Muscle of arm (tissue), 14 donors: ENCODE measurements at places on chromosomes 6 and 20. TPM values are rescaled to one million over a fixed set of nuclear protein-coding genes. Genes with fewer than 3 reads are reported as not detected.
A peak's percentile ranks its signal among the peaks of the same experiment; 100 is the strongest.

GRCh38 chr20:24332956-24333355 lies 136.5 kb upstream of the SYNDIG1 start:
- no peak for DNase-seq

DNA sequence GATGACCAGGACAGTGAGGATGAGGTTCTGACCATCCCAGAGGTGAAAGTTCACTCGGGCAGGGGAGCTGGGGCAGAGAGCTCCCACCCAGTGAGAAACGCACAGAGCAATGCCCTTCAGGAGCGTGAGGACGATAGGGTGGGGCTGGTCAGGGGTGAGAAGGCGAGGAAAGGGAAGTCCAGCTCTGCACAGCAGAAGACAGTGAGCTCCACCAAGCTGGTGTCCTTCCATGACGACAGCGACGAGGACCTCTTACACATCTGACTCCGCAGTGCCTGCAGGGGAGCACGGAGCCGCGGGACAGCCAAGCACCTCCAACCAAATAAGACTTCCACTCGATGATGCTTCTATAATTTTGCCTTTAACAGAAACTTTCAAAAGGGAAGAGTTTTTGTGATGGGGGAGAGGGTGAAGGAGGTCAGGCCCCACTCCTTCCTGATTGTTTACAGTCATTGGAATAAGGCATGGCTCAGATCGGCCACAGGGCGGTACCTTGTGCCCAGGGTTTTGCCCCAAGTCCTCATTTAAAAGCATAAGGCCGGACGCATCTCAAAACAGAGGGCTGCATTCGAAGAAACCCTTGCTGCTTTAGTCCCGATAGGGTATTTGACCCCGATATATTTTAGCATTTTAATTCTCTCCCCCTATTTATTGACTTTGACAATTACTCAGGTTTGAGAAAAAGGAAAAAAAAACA lies 16.6 kb upstream of the SLC22A1 start:
- DNase-seq = no peak

DNA sequence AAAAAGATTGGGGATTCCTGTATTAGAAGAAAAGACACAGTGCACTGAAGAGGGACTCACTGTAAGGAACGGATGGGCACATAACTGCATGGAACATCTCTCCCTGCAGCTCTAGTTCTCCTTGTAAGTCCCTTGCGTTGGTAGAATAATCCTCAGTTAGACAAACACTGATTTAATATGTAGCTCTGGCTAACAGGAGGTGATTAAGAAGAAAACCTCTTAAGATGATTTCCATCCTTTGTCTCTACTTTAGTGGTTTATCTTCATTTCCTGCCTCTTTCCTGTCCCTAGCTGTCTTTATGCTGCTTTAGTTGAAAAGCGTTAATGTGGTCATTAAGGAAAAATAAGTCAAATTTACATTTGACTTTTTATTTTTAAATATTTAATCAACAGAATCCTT lies 86.6 kb downstream of the SLC16A10 start:
- no peak for DNase-seq

The MOG gene
- polyA plus RNA-seq = 0.34 TPM

The WFDC5 gene
- polyA plus RNA-seq = not detected

DNA sequence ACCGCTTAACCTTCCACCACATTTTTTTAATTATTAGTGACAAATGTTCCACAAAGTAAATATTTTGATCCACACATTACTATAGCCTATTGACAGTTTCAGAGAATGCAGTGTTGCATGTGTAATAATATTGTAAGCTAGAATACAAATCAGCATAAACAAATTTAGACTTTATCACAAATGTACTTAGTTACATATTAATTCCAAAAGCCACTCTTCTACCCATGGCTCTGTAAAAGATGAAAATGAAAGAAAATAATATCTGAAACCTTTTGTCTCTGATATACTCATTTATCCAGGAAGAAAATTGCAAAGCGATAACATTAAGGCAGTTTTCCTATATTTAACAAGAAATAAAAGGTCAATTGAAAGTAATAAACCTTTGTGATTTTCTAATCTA lies 954.0 kb upstream of the MAN1A1 start:
- no peak for DNase-seq

DNA sequence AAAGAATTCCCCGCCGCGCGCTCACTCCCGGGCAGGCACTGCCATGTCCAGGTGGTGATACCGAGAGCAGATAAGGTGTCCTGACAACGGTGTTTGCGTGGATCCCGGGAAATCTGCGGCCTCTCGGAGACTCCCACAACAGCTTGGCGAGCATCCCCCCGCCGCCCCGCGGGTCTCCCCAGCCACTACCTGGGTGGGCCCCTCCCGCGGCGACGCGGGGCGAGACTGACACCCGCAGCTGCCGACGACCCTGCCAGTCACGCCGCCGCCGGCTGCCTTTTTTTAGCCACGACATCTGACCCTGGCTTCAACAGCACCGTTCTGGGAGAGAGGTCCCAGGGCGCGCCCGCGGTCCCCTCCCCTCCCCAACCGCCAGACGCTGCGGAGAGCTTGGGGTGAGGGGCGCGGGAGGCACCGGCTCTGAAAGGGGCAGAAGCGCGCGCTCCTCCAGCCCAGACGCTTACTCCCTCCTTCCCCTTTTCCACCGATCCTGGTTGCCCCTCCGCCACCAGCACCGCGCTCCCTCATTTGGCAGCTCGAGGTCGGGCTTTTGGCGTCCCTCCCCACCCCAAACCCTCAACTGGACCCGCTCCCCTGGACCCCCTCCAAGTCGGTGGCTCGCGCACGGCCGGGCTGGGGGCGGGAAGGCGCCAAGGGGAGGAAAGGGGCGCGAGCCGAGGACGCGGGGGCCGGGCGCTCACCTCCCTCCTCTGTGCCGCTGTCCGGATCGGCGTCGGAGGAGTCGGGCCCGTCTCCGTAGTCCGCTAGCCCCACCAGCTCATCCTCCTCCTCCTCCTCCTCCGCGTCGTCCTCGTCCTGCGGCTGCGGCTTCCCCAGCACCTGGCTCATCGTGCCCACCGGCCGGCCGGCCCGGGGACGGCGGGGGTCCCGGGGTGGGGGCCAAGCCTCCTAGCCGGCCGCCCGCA lies 665 bp downstream of the RRAGD start:
- DNase-seq = peak; percentile 35

DNA sequence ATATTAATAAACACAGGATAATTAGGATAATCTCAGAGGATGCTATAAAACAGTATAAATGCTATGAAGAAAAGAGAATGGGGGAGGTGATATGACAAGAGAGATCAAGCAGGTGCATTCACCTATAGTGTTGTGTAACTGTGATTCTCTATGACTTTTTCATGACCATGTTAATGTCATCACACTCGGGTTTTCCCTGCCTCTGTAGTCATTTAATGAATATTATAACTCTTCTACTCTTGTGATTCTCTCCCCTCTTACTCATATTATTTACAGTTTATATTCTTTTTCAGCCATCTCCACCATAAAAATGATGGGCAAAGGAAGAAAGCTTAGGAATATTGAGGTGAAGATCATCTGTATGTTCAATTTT lies 106.9 kb upstream of the SGK1 start:
- DNase-seq = no peak

DNA sequence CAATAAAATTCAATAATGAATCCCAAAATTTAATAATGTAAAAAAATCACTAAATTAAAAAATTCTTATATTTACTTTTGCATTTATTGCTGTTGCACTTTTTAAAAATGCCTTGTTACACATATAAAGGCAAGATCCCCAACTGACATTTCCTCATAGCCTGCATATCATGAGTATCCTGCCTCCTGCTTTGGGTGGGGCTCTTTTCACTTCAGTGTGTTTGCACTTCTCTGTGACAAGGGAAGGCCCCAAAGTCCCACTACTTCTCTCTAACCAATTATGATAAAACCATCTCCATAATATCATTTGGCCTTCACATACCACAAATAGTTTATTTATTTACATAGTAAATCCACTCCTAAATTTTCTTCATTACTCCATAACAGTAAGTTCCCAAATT lies 446.1 kb upstream of the MARCKS start:
- no peak for DNase-seq

DNA sequence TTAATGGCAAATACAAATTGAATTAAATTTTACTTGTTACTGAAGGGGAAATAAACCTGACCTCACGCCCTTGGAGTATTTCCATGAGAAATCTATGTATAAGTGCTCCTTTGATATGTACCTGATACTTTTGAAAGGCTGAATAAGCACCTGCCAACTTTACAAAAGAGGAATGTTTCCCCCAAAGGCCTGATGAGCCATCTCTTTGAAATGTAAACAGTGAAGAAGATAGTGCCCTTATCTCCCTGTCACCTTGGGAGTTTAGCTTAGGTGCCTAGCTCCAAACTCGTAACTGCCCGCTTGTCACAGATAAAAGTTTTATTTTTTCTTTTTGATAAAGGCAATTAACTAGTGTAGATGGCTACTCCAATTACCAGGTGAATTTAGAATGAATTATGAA lies 1.1 kb upstream of the ZNF343 start:
- DNase-seq = no peak
